NCI-H1436 treated with DMSO at 0.1 percent for 48 hours (cell line): ENCODE measurements at places on chromosomes 11 and 22.
A peak's percentile ranks its signal among the peaks of the same experiment; 100 is the strongest.

DNA sequence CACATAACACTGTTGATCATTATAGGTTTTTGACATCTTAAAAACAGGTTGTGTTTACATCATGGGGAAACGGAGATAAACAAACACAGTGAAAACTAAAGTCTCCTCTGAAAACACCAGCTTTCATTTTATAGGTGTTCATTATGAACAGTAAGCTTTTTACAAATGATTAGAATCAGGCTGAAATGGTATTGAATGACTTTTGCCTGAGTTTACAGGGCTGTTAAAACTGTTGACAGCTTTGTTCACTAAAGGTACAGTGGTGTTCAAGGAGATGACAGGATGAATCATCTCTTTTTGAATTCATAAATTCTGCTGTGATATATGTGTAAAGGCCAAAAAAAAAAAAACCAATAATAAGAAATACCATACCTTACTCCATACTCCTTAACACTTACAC is 184.6 kb upstream of the CNTN5 start:
- no peak for DNase-seq

GRCh38 chr11:17405232-17406005 is 17.0 kb upstream of the KCNJ11 start:
- DNase-seq: peak; percentile 45

- DNase-seq: no peak
Measured at GRCh38 chr22:32324505-32325415, 32.9 kb upstream of the RFPL3 start.

DNA sequence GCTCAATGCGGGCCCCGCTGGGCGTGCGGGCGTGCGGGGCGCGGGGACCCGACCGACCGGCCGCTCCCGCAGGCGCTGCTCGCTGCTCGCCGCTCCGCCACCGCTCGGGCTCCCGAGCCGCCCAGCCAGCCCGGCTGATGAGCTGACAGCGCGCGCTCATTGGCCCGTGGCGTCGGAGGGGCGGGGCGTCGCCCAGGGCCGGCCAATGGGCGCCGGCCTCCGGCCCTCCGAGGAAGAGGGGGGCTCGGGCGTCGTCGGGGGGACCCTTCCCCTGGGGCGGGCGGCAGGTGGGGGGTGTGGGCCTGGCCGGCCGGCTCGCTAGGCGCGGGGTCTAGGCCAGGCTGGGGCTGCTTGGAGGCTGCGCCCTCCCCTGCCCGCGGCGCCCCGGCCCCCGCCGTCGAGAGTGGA is at the start of gene SCUBE1:
TSS of gene SCUBE1 (minus strand) at position 111 of the 408 bp plus-strand sequence. CDS start 111 bp downstream, outside the sequence.
- peak; percentile 9 for DNase-seq

GRCh38 chr22:22035771-22036314 is 53.3 kb upstream of the TOP3B start:
- no peak for DNase-seq

DNA sequence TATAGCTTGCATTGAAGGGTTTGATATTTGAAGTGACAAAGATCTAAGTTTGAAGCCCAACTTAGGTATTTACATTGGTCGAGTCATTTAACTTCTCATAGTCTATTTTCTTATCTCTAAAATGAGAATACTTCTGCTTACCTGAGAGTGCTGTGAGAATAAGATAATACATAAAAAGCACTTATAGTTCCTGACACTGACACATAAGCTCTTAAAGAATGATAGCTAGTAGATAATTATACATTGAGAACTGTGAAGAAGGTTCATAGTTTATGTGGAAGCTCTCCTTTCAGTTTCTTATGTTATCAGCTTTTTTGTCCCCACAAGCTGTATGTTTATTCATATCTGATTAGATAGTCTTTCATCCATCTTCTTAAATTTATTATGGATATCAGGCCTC is 4.8 kb downstream of the PPME1 start:
- no peak for DNase-seq

DNA sequence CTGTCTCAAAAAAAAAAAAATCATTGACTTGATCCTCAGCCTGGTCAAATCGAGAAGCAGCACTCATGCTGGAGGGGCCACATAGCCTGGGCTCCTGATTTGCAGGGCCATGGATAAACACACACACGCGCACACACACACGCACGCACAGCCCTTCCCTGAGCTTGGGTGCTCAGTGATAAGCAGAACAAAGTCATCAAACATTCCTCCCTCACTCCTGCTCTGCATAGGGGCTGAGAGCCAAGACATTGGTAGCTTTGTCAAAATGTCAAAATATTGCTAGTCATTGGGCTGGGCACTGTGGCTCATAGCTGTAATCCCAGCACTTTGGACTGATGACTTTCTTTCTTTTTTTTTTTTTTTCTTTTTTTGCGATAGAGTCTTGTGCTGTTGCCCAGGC is 34.0 kb upstream of the A4GALT start:
- no peak for DNase-seq

DNA sequence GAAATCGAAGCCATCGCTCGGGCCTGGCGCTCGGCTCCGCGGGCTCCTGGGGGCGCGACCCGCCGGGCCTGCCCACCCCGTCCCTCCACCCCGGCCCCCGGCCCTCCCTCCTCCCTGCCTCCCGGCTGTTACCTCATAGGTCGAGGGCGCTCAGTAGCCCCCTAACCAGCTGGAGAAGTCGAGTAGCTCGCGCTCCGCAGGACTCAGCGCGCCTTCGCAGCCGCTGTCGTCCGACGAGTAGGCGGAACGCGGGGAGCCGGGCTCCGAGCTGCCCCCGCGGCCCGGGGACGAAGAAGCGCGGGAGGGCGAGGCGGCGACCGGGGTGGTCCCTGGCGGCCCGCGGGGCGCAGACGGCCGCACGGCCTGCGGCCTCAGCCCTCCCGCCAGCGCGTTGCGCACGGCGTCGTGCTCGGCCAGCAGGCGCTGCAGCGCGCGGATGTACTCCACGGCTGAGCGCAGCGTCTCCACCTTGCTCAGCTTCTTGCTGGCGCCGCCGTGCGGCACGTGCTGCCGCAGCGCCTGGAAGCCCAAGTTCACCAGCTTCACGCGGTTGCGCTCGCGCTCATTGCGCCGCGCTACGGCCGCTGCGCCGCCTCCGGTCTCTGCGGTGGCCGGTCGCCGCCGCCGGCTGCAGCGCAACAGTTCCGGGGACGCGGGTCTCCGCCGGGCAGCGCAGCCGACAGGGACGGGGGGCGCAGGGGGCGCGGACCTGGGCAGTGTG is 627 bp downstream of the ASCL2 start:
- DNase-seq: no peak

- no peak for DNase-seq
Measured at GRCh38 chr11:72162891-72163492, 27.5 kb downstream of the FOLR3 start.

- no peak for DNase-seq
Measured at GRCh38 chr11:84581083-84581482, 1046.1 kb downstream of the DLG2 start.

GRCh38 chr22:37043209-37043827 is 8.2 kb upstream of the KCTD17 start:
- no peak for DNase-seq

- no peak for DNase-seq
Measured at GRCh38 chr11:81892770-81893635, 840.7 kb downstream of the FAM181B start.

DNA sequence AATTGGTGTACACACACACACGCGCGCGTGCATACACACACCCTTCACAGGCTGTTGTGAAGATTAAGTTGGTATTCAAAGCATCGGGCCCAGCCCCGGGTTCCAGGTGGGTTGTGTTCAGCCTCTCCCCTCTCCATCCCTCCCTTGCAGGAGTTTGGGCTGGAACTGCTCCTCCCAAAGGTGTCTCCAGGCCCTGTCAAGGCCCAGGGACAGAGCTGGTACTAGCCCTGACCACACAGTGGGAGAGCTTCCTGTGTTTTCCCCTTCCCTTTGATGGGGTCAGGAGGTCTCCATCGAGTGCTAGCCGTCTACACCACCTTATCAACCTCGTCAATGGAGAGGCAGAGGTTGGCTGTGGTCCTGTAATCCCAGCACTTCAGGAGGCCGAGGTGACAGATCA is 36.5 kb upstream of the CSNK1E start:
- DNase-seq: no peak

DNA sequence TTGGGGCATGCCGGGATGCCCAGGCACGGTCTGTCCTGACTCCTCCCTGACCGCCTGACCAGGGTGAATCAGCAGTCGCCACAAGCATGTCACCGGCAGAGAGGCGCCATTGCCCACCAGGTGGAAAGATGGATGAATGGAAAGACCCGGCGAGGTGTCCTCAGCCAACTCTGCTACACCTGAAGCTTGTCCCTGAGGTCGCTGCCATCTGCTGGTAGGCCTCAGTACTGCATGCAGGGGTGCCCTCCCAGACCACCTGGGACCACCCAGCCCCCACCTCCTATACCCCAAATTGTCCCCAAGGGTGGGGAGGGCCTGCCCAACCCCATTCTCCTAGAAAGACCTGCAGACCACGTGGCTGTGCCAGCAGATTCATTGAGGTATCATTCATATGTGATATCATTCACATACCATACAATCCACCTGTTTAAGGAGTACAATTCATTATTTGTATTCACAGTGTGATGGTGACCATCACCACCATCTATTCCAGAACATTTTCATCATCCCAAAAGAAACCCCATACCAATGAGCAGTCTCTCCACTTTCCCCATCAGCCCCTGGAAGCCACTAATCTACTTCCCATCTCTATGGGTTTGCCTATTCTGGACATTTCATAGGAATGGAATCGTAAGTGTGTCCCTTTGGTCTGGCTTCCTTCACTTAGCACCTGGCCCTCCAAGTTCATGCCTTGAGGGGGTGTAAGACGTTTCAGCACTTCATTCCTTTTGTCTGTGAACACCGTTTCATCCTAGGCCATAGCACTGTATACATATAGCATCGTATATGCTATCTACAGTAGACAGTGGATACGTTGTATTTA is 17.5 kb downstream of the FGF3 start:
- no peak for DNase-seq

- no peak for DNase-seq
Measured at GRCh38 chr11:68684385-68685356, at the start of gene GAL. Gene GAL (plus strand): TSS chr11:68684544. CDS start chr11:68684924, 380 bp downstream.
